ENCODE measurements at places on chromosomes 3 and 15.

GRCh38 chr3:185823078-185824044 is 1.5 kb downstream of the IGF2BP2 start:
- DNase-seq: no peak

- DNase-seq: no peak
Measured at GRCh38 chr3:43862992-43863805, 172.5 kb downstream of the ABHD5 start.

DNA sequence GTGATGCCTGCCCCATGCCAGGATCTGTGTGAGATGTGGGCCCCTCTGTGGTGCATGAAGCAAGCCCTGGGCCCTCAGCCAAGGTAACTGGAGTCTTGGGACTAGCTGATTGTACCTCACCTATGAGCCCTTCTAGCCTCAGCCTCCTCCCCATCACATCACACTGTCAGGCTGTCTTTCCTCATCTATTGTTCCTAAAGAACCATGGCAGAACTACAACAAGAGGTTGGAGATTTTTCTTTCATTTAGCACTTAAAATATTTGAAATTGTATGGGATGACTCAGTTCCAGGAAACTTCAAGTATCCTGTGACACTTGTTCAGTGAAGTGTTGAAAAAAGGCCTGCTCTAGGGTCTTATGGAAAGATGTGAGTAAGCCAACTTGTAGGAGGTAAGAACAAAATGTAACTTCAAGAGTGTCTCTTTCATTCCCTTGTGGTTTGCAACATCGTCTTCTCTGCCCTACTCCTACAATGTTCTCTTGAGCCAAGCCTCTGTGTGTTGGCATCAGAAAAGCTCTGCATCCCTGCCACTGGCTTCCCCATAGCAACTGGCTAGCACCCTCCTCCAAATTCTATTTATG is 58.7 kb upstream of the TIPARP start:
- no peak for DNase-seq

GRCh38 chr3:81218023-81218422 is 543.4 kb downstream of the GBE1 start:
- DNase-seq: peak; percentile 4

DNA sequence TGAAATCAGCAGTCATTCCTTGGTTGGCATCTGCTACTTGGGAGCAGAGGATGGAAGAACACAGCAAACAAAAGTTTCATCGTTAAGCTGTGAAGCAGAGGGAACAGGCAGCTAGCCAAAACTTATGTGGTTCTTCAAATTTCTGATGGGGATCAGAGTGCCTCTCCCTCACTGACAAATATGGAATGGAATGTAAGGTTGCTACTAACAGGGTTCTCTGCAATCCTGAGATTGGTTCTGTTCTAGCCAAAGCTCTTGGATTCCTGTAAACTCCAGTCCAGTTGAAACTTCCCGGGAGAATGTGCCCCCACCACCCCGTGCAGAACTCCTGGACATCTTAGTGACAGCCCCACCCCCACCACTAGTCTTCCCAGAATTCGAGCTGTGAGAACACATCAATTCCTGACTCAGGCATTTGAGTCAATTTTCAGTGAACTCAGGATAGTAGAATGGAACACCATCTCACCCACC is 55.9 kb upstream of the PHLDB2 start:
- DNase-seq: no peak

- no peak for DNase-seq
Measured at GRCh38 chr15:92118162-92118935, 264.8 kb downstream of the SLCO3A1 start.

- no peak for DNase-seq
Measured at GRCh38 chr15:98955331-98955730, 52.3 kb downstream of the PGPEP1L start.

- no peak for DNase-seq
Measured at GRCh38 chr3:72079369-72079872, 294.5 kb upstream of the PROK2 start.

DNA sequence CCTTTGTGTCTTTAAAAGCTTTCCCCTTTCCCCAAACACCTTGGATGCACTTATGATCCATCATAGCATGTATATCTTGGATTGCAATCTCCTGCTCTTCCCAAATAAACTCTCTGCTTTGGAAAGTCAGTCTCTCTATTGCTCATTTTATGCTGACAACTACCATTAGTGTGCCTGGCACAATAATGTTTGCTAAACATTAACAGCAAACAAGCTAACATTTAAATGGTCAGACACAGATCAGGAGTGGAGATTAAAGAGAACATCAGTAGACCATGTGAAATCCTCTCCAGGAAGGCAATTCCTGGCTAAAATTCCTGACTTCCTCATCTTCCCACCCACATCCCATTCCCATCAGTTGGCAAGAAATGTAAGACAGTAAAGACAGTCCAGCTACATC is 44.3 kb upstream of the EIF1B start:
- DNase-seq: no peak
